ENCODE measurements at places on chromosomes 1 and 21.

DNA sequence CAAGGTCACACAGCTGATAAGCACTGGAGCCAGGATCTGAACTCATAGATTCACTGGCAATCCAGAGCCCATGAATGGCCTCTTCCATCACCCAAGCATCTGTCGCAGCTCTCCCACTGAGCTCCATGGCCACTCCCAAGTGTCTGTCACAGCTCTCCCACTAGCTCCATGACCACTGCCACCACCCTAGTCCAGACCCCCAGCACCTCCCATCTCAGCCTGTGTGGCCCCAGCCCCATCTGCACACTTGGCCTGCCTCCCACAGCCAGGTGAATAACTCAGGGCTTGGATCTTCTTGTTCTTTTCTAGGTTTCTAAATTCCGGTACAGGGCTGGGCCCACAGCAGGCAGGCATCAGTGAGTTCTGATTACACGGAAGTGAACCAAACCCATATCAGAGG, 76.0 kb downstream of the GLIS1 start:
- no peak for DNase-seq

DNA sequence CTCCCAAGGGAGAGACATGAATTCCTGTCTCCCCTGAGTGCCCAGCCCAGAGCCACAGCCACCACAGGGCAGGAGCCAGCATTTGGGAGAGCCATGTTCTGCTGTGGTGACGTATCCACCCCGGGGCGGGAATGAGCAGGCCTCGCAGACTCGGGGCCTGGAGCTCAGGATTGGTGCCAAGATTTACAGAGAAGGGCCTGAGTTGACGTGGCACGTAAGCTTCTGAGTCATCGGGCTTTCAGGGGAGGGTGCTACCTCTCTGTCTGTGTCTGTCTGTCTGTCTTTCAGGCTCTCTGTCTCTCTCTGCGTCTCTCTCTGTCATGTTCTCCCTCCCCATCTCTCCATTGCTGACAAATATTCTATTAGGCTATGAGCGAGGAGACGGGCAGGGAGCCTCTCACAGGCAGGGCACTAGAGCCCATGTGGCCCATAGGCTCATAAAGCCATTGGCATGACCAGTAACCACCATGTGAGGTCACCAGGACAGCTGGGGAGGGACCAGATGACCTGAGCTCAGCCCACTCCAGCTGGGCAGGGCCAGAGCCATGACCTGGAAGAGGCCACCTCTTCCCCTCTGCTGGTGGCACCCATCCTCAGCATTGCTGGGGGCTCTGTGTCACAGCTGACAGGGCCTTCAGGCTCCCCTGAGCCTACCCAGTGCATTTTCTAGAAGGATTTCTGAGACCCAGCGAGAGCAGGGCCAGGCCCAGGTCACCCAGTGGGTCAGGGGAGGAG, 300.0 kb upstream of the VAMP3 start:
- DNase-seq = peak; percentile 30

DNA sequence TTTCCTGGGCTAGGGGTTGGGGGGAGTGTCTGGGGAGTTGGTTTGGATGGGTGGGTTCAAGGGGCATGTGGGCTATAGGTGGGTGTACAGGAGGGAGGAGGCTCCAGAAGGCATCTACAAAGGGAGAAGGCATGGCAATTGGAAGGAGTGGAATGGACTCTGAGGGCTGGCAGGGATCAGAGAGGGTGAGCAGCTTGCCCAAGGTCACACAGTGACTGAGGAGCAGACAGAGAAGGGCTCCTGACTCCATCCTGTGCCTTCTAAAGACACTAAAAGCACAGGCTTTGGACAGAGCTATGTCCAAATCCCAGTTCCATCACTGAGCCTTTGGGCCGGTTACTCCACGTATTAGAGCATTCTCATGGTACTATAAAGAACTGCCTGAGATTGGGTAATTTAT, 151.8 kb downstream of the PTPRU start:
- DNase-seq = no peak

- DNase-seq = no peak
These were observed 6.4 kb downstream of the CRABP2 start for GRCh38 chr1:156698995-156699394.

- no peak for DNase-seq
These were observed 42.9 kb downstream of the SEC22B start for GRCh38 chr1:120133228-120133927.

- no peak for DNase-seq
These were observed 53.6 kb upstream of the EFHD2 start for GRCh38 chr1:15355968-15356625.

DNA sequence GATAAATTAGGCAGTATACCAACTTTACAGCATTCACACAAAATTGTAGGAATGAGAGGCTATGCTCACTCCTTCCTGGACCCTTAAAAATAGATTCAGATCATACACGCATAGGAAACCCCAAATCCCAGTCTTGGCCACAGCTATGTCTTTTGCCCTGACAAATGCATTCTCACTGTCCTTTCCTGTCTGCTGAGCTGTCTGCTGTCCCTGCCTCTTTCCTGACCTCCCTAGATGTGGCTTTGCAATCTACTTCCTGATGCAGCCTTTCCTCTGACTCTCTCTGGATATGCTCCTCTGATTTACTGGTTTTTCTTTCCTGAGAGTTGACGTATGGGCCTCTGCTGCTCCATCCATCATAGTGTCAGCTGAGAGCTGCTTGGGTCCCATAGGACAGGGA, 59.8 kb upstream of the SLC35F3 start:
- no peak for DNase-seq

DNA sequence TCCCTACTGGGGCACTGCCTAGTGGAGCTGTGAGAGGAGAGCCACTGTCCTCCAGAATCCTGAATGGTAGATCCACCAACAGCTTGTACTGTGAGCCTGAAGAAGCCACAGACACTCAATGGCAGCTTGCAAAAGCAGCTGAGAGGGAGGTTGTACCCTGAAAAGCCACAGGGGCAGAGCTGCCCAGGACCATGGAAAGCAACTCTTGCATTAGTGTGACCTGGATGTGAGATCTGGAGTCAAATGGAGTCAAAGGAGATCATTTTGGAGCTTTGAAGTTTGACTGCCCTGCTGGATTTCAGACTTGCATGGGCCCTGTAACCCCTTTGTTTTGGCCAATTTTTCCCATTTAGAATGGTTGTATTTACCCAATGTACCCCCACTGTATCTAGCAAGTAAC, 871.4 kb upstream of the PRMT6 start:
- DNase-seq = no peak

- no peak for DNase-seq
These were observed 91.7 kb downstream of the SLC45A1 start for GRCh38 chr1:8409606-8410005.

- DNase-seq = no peak
These were observed 3.4 kb downstream of the BLZF1 start for GRCh38 chr1:169371404-169371803.

- no peak for DNase-seq
These were observed 34.9 kb upstream of the PTGFRN start for GRCh38 chr1:116874733-116875249.

DNA sequence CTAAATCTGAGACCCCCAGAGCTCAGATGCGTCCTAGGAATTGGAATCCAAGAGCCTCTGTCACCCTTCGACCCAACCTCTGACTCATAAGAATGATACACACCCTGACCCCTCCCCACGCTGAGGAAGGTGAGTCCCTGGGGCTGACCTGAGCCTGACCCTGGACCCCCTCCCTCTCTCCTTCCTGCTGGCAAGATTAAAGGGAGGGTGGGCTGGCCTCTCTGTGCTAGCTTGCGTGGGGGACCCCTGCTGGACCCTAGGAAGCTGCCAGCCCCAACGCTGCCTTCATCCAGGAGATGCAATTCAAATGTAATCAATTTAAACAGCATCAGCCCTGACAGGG, 627 bp downstream of the PLEKHA6 start:
- DNase-seq = no peak

DNA sequence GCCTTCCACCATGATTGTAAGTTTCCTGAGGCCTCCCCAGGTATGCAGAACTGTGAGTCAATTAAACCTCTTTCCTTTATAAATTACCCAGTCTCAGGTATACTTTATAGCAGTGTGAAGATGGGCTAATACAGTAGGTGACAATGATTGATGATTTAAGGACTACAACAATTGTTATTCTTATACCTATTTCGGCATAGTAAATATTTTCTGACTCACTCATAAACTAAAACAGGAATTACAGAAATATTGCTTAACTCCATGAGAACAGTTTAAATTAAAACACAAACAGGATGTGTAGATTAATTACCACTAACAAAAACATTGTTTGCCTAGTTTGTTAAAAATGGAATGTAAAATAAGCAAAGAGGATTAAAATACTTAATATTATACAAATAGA, 839.9 kb downstream of the LTN1 start:
- no peak for DNase-seq

DNA sequence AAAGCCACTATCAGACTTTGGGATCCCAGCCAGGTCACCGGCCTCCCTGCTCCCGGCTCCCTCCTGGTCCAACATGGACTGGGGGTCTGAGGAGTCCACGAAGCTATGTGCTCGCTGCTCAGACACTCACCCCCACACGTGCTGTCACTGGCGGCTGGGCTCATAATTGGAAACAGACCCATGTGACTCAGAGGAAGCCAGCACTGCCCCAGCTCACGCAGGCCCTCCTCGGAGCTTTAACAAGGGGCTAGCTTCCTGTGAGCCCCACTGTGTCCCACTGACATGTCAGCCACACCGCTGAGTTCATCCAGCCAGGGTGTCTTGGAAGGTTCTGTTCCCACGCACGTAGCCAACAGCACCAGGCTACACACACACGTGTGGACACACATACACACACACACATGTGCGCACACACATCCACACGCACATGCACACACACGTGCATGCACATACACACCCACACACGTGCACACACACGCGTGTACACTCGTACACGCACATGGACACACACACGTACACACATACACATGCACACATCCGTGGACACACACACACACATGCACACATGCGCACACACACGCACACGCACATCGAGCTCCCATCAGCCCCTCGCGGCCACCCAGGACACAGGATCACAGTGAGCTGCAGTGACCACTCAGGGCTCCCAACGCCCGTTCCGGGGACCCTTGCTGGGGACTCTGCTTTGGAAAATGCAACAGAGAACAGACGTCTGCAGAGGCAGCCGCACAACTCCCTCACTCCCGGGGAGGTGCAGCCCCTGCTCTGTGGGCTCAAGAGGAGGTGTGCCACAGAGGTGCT, 18.4 kb upstream of the COL6A2 start:
- no peak for DNase-seq

GRCh38 chr1:193111641-193112090, 6.5 kb upstream of the GLRX2 start:
- DNase-seq = no peak

DNA sequence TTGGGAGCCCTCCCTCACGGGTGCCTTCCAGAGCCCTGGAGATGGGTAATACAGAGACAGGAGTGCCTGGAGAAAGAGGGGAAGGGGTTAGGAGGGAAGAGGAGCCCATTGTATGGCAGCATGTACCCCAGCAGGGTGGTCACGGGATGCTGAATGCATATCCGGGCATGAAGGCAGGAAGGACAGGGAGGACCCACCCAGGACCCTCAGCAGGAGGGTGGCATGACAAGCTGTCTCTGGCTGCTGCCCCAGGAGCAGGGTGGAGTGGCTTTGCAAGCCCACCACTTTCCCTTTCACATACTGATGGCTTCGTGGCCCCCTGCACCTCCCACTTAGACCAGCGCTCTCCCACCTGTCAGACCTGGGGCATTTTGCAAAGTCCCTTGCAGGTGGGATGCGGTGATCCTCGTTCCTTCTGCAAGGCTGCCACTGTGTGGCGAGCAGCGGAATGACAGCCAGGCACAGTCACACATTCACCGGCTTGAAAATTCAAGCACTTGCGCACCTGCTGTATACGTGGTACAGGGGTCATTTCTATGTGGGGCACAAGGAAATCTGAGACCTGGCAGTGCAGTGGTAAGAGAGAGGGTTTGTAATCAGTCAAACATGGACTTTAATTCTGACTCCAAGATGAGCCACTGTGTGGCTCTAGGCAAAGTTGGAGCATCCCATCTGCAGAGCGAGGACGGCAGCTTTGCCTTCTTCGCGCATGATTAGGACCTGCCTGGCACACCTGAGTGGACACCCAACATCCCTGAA, 53.2 kb upstream of the TMEM51 start:
- peak; percentile 58 for DNase-seq

DNA sequence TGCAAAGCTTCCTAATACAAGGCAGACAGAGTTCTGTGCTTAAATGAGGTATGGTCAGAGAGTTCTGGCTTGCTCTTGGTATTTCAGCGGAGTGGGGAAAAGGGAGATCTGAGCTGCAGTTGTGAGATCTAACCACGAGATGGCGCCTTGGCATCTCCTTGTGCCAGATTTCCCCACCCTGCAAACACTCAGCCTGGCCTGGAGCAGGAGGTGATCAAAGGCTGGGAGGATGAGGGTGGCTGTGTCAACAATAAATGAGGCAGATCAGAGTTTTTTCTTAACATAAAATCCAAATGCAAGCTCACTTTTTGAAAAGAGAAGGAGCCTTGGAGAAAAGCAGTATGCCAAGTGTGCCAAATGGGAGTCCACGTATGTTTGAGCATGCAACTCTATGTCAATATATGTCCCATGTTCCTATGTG, 4.1 kb upstream of the TFAP2E start:
- DNase-seq = peak; percentile 64

- no peak for DNase-seq
These were observed 11.5 kb upstream of the RUNX3 start for GRCh38 chr1:24941564-24941963.

DNA sequence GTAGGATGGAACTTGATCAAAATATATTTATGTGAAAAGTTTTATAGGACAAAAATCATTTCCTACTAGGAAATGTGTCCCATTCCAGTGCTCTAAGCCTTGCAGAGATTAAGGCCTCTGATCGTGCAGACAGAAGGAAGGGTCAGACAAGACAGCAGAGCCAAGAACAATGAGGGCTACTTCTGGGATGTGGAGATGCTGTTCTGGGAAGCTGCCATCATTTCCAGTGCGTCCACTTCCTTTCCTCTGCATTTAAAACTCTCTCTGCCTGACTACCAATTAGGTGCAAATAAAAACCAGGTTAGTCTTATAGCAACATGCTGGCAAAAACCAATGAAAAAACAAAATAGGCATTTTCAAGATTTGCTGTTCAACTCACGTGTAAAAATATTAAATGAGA, 36.1 kb downstream of the BEND5 start:
- DNase-seq = no peak

Measured in NCI-H345 (cell line).